T-helper 2 cell treated with Interferon-gamma antibody and Interleukin-4, amounts not matched to agents 5 μg/mL and 100 μg/mL, for 36 hours (primary cell): ENCODE measurements at places on chromosomes 7 and 10.

DNA sequence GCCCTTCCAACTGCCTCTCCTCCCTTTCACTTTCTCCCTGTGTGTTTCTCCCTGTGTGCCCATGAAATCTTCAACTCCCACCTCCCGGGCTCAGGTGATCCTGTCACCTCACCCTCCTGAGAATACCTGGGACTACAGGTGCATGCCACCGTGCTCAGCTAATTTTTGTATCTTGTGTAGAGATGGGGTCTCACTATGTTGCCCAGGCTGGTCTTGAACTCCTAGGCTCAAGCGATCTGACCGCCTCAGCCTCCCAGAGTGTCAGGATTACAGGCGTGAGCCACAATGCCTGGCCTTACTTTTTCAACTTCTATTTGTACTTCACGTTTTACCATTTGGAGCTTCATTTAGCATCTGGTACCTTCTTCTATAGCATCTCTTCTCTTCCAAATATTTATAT lies 24.9 kb downstream of the ST8SIA6 start:
- H3K27me3 ChIP-seq, result peaks cover 20% of the 10 kb centered on the region
- H3K4me1 ChIP-seq, result peaks cover 57% of the 10 kb centered on the region
- H3K4me3 ChIP-seq, result peak overlapping the region; percentile 76
- H3K27ac ChIP-seq, result peak overlapping the region; percentile 96
- peaks cover 4% of the 10 kb centered on the region for H3K36me3 ChIP-seq

DNA sequence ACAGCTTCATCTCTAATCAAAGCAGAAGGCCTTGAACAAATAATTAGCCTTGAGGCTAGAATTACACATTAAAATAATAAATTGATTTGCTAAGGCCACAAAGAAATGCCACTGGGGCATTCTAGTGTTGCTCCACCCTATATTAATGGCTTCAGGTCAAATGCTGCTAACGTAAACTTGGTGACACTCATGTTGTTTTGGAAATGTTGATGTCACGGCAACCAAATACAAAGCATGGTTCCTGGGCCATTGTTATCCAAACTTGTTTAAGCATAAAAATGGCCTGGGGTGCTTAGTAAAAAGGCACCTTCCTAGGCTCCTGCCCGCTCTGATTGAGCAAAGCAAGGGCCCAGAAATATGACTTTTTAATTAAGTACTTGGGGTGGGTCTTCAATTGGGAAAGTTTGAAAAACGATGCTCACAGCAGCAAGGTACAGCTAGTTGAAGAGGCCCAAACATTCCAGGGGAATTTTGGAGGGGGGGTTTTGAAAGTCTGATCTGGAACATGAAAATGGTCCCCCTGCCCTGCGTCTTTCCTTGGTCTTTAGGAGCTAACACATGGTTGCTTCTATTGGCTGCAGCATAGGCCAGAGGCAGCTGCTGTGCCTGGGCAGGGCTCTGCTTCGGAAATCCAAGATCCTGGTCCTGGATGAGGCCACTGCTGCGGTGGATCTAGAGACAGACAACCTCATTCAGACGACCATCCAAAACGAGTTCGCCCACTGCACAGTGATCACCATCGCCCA lies 67.8 kb downstream of the ABCC2 start:
- no peak overlapping the region for H3K27ac ChIP-seq
- peaks cover 6% of the 10 kb centered on the region for H3K27me3 ChIP-seq
- peaks cover 7% of the 10 kb centered on the region for H3K4me1 ChIP-seq
- no peak for DNase-seq

GRCh38 chr10:5776881-5777197 lies 36.4 kb downstream of the GDI2 start:
- no peak overlapping the region for H3K4me3 ChIP-seq
- no peaks in the 10 kb centered on the region for H3K27me3 ChIP-seq
- no peak overlapping the region for H3K27ac ChIP-seq
- no peak for DNase-seq

DNA sequence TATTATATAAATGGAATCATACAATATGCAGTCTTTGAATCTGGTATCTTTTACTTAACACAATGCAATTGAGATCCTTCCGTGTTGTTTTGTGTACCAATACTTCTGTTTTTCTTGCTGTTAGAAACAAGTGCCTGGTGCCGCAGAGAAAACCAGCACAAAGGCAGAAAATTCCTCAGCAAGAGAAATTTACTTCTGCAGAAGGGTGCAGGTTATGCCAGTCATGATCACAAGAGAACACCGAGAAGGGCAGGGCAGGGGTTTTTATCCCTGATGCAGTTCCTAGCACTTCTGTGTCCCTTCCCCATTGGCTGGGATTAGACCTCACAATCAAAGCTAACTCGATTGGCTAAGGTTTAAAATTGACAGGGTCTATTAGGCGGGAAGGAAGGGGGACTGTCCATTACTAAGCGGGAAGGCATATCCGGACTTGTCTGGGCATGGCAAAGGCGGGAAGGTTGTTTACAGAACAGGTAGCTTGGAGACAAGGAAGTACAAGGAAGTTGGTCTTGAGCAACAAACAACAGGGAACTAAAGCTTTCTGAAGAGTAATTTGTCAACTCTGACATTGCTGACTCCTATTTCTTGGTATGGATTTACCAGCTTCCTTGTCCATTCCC lies 2.4 kb upstream of the ZNF33B start:
- no peak overlapping the region for H3K4me3 ChIP-seq
- H3K36me3 ChIP-seq, result peaks cover 12% of the 10 kb centered on the region
- no peak overlapping the region for H3K27ac ChIP-seq
- peaks cover 9% of the 10 kb centered on the region for H3K4me1 ChIP-seq
- DNase-seq, result no peak

DNA sequence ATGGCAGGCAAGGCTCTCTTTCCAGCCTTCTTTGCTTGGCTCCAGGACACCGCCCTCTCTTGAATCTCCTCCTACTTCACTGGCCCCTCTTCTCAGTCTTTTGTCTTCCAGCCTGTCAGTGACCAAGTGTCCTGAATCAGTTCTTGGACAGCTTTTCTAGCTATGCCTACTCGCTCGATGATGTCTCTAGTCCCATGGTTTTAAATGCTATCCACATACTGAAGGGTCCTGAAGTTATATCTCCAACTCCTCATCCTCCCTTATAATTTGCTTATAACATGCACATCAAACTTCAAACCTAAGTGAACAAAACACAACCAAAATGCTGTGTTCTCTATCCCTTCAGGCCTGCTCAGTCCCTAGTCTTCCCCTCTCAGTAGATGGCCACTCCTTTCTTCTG lies 5.0 kb upstream of the GOLGA7B start:
- peaks cover 15% of the 10 kb centered on the region for H3K4me1 ChIP-seq
- H3K27ac ChIP-seq, result no peak overlapping the region
- H3K4me3 ChIP-seq, result no peak overlapping the region
- H3K27me3 ChIP-seq, result peaks cover 14% of the 10 kb centered on the region
- H3K36me3 ChIP-seq, result no peaks in the 10 kb centered on the region

GRCh38 chr10:68154211-68154497 lies 44.9 kb downstream of the MYPN start:
- no peaks in the 10 kb centered on the region for H3K27me3 ChIP-seq
- H3K27ac ChIP-seq, result no peak overlapping the region
- DNase-seq, result no peak
- H3K4me3 ChIP-seq, result no peak overlapping the region
- peaks cover 4% of the 10 kb centered on the region for H3K4me1 ChIP-seq

DNA sequence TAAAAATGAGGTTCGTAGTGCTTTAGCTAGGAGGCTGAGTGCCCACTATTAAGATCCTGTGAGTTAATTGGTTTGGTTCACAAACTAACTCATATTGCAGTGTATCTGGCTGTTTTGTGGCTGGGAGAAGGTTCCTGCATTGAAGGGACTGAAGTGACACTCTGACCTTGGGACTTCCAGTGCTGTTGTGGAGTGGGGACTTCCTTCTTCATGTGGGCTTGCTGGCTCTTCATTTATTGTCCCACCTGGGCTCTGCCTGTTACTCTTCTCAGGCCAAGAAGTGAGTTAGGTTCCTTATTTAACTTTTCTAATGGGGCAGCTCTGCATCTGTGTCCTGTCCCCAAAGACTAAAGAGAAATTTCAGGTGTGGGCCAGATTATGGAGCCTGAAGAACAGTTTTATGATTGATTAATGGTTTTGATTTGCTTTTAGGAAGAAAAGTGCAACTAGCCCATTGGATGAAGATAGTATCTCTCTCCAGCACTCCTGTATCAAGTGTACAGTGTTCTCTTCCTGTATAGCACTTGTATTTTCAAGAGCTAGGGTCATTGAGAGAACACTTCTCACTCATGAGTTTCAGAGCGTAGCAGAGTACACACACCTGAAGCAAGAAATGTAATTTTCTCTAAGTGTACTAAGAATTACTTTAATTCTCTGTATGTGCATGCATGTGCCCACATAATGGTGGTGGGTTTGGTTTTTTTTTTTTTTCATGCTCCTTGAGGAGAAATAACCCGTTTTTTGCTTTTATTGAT lies 54.8 kb downstream of the AUTS2 start:
- no peaks in the 10 kb centered on the region for H3K4me1 ChIP-seq
- no peaks in the 10 kb centered on the region for H3K36me3 ChIP-seq
- DNase-seq, result no peak
- no peaks in the 10 kb centered on the region for H3K27me3 ChIP-seq
- H3K27ac ChIP-seq, result no peak overlapping the region

GRCh38 chr7:148698007-148698396 lies 701 bp upstream of the CUL1 start:
- DNase-seq, result no peak
- H3K36me3 ChIP-seq, result peaks cover 3% of the 10 kb centered on the region
- H3K4me1 ChIP-seq, result peaks cover 38% of the 10 kb centered on the region
- H3K27me3 ChIP-seq, result no peaks in the 10 kb centered on the region
- H3K27ac ChIP-seq, result peak overlapping the region; percentile 88
- peak overlapping the region; percentile 87 for H3K4me3 ChIP-seq

- no peak for DNase-seq
- H3K4me3 ChIP-seq, result no peak overlapping the region
- peaks cover 32% of the 10 kb centered on the region for H3K36me3 ChIP-seq
- no peaks in the 10 kb centered on the region for H3K4me1 ChIP-seq
Measured at GRCh38 chr7:44391746-44392617, 66.6 kb upstream of the CAMK2B start.

- H3K4me3 ChIP-seq, result no peak overlapping the region
- H3K27me3 ChIP-seq, result no peaks in the 10 kb centered on the region
- H3K36me3 ChIP-seq, result no peaks in the 10 kb centered on the region
- H3K4me1 ChIP-seq, result peaks cover 2% of the 10 kb centered on the region
Measured at GRCh38 chr10:77866598-77866997, 60.0 kb downstream of the DLG5 start.

DNA sequence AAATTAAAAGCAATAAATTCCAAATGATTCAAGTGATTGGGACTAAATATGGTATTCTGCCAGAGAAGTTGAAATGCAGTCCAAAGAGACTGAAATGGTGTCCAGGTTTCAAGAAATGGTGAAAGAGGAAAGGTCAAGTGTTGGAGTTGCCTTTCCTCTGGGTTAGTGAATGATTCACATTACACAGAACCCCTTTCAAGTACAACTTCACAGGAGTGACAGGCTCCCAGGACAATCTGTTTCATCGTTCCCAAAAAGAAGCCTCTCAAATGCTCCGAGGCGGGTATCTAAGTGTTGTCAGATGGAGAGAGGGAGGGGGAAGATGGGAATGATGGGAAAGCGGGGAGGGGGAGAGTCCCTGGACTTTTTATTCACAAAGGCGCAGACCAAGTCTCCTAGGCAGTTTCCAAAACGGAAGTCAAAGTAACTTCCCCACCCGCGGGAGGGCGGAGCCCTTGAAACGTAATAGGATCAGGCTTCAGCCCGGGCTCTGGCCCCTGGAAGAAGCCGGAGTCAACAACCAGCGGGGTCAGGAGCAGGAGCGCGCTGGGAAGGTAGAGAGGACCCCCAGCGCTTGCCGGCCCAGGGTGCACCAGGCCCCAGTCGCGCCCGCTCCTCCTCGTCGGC lies 754 bp downstream of the SLC25A13 start:
- H3K4me1 ChIP-seq, result peaks cover 26% of the 10 kb centered on the region
- peaks cover 1% of the 10 kb centered on the region for H3K36me3 ChIP-seq
- no peaks in the 10 kb centered on the region for H3K27me3 ChIP-seq
- H3K4me3 ChIP-seq, result peak overlapping the region; percentile 96
- DNase-seq, result peak; percentile 68

GRCh38 chr7:134613623-134614347 lies 32.9 kb upstream of the BPGM start:
- peaks cover 30% of the 10 kb centered on the region for H3K27me3 ChIP-seq
- H3K4me1 ChIP-seq, result peaks cover 13% of the 10 kb centered on the region
- DNase-seq, result peak; percentile 69
- H3K36me3 ChIP-seq, result no peaks in the 10 kb centered on the region
- H3K27ac ChIP-seq, result no peak overlapping the region

- H3K27me3 ChIP-seq, result no peaks in the 10 kb centered on the region
- H3K36me3 ChIP-seq, result no peaks in the 10 kb centered on the region
- H3K27ac ChIP-seq, result no peak overlapping the region
- DNase-seq, result no peak
Measured at GRCh38 chr10:21993360-21994001, 10.0 kb downstream of the DNAJC1 start.

DNA sequence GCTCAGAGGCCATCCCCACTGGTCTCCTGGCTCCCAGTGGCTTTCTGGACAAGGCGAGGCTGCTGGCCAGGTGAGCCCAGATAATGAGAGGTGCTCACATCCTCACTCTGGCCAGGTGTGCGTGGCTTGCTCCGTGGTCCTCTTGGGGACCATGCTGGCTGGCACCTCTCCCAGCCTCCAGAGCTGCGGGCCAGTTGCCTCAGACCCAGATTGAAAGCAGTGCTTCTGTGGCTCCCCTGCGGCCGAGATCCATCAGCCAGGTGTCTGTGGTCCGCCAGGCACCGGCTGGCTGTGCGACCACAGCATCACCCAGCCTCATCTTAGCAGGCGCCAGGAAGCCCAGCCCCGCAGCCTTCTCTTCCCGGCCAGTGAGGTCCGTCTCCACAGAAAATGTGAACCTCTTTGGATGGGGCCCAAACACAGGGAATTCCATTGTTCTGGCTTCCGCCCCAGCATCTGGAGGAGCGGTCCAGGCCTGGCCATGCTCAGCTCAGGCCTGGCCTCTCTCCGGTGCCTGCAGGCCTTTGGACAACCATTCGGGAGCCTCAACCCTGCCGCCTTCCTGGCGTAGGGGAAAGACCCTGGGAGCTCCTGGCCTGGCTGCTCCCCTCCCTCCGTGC lies 5.2 kb upstream of the TTYH3 start:
- no peaks in the 10 kb centered on the region for H3K36me3 ChIP-seq
- no peak overlapping the region for H3K4me3 ChIP-seq
- peaks cover 5% of the 10 kb centered on the region for H3K4me1 ChIP-seq
- H3K27ac ChIP-seq, result no peak overlapping the region
- no peak for DNase-seq
- H3K27me3 ChIP-seq, result peaks cover 3% of the 10 kb centered on the region

DNA sequence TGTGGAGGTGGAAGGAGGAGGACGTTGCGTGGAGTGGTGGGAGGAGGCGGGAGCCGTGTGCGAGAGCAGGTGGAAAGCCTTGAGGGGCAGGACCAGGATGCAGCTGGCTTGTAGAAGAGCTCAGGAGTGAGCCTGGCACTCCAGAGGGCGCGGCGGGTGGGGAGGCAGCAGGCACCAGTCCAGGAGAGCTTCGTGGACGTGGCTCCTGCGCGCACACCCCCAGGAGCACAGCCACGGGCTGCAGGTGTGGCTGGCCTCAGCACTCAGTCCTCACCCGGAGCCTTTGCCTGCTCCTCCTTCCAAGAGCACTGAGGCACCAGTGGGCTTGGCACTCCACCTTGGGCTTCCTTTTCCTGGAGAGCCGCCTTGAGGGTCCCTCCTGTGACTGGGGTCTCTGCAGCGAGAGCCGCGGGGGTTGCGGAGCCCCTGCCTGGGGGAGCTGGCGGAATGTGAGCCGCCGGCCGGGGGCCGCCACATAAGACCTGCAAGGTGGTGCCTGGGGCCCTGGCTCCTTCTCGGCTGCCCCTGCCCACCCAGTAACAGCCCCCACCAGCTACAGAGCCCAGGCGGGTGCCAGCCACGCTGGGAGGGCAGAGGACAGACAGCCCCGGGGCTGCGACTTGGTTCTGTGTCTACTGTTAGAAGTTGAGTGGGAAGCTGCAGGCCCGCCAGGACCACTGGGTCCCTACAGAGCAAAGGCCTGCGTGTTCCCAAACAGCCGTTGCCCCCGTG lies 11.1 kb downstream of the MAFK start:
- H3K4me1 ChIP-seq, result no peaks in the 10 kb centered on the region
- H3K4me3 ChIP-seq, result no peak overlapping the region
- DNase-seq, result no peak
- H3K27me3 ChIP-seq, result no peaks in the 10 kb centered on the region
